ENCODE measurements at places on chromosomes 13 and 19. TPM values are rescaled to one million over a fixed set of nuclear protein-coding genes. Genes with fewer than 3 reads are reported as not detected.
A peak's percentile ranks its signal among the peaks of the same experiment; 100 is the strongest.

- no peaks in the 10 kb centered on the region for H3K4me1 ChIP-seq
- no peak for DNase-seq
- no peaks in the 10 kb centered on the region for H3K36me3 ChIP-seq
- no peak overlapping the region for H3K4me3 ChIP-seq
Measured at GRCh38 chr13:28056970-28057712, 43.2 kb downstream of the FLT3 start.

DNA sequence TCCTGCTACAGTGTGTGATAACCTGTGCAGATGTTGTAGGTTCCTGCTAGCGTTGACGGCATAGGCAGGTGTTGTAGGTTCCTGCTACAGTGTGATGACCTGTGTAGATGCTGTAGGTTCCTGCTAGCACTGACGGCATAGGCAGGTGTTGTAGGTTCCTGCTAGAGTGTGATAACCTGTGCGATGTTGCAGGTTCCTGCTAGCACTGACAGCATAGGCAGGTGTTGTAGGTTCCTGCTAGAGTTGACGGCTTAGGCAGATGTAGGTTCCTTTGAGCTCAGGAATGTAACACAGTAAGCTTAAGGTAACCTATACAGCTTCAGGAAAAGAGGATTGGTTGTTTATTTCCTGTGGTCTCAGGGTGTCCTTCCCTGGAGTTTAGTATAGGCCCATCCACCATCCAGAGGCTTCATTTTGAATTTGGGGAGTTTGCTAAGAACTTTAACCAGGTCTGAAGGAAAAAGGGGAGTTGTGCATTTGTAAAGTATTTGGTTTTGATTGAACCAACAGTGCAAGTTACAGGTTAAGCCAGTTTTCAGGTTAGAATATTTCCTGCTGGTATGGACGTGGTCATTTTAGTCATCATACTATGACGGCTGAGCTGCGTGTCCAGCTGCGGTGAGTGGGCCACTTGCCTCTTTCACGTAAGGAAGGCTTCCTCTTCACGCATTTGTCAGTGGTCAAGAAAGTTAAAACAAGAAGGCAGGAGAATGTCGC is 53.8 kb downstream of the ATP11A start:
- no peaks in the 10 kb centered on the region for H3K36me3 ChIP-seq
- DNase-seq, result no peak
- H3K4me1 ChIP-seq, result peaks cover 4% of the 10 kb centered on the region
- H3K27ac ChIP-seq, result no peak overlapping the region

- no peaks in the 10 kb centered on the region for H3K27me3 ChIP-seq
- no peaks in the 10 kb centered on the region for H3K36me3 ChIP-seq
- no peak overlapping the region for H3K4me3 ChIP-seq
- no peak for DNase-seq
- no peak overlapping the region for H3K27ac ChIP-seq
- H3K4me1 ChIP-seq, result no peaks in the 10 kb centered on the region
Measured at GRCh38 chr13:30499338-30499737, 33.6 kb upstream of the HMGB1 start.

GRCh38 chr13:33318744-33319143 is 33.2 kb upstream of the STARD13 start:
- no peak overlapping the region for H3K27ac ChIP-seq
- no peak overlapping the region for H3K4me3 ChIP-seq
- no peaks in the 10 kb centered on the region for H3K36me3 ChIP-seq

DNA sequence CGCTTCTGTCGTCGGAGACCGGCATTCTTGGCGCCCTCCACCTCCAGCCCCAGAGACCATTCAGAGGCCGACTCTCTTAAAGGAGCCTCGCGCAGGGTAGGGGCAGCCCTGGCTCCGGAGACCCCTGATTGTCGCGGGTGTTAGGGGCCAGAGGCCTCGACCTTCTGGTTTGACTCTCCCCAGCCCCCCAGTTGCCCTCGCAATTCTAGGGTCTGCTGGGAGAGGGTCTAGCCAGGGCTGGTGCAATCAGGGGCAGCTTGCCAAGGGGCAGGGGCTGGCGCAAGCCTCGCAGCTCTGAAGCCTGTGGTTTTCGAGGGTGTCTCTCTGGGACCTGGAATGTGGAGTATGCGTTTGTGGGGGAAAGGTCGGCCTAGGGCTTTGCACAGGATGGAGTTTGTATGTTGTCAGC is 1.6 kb upstream of the SLC7A10 start:
- H3K27ac ChIP-seq, result no peak overlapping the region
- no peaks in the 10 kb centered on the region for H3K36me3 ChIP-seq
- DNase-seq, result no peak
- no peaks in the 10 kb centered on the region for H3K4me1 ChIP-seq
- no peak overlapping the region for H3K4me3 ChIP-seq

DNA sequence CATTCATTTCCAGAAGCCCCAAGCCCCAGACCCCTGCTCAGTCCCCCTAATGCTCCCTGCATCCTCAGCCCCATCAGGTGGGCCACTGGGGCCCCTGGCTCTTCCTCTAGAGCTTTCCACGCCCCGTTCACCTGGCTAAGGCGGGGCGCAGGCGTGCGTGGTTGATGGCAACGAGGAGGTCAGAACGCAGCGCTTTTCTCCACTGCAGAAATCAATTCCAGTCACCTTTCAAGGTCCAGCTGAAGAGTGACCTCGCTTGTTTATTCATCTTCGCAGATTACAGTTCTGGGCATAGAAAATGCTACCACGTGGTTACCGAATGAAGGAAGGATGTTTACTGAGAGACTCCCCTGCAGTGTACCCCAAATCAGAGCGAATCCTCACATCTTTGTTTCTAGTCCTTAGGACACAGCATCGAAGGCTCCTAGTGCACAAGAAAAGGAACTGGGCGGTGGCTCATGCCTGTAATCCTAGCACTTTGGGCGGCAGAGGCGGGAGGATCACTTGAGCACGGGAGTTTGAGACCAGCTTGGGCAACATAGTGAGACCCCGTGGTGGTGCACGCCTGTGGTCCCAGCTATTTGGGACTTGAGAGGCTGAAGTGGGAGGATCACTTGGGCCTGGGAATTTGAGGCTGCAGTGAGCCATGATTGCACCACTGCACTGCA is 828 bp upstream of the PBX4 start:
- H3K36me3 ChIP-seq, result no peaks in the 10 kb centered on the region
- no peak overlapping the region for H3K27ac ChIP-seq
- DNase-seq, result no peak
- H3K27me3 ChIP-seq, result no peaks in the 10 kb centered on the region

DNA sequence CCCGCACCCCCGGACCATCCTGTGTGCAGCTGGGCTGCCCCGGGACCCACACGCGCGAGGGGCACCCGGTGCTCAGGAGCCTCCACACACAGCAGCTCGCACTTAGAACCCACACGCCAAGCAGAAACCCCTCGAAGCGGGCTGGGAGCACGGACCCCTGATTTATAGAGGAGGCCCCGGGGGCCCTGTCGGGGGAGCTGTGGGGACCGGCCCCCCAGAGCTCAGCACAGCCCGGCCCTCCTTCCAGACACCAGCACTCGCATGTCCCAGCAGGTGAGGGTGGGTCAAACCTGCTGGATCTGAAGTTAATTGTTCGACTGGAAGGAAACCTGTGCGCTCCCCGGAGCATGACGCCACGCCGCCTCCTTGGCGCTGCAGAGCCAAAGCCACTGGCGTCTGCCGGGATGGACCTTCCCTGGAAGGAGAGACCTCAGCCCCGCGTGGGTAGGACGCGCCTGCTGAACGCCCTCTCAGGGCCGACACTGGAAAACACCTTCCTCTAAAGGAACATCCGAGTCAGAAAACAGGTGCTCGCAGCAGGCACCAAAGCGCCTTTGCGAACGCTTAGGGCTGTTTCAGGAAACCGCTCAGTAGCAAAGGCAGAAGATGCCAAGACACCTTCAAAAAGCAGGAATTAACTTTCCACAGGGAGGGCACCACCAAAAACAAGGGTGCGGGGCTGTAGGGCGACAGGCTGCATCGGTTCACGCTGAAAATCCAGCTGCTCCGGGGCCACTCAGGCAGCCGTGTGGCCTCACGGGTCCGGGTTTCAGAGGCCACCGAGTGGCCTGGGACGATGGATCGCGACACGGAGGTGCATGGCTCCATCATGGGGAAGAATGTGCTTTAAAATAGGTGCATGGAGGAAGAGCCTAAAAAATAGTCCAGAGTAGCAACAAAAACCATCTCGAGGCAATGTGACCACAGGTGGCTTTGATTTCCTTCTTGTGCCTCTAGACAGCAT is 37.8 kb upstream of the GRTP1 start:
- H3K27ac ChIP-seq, result no peak overlapping the region
- H3K4me1 ChIP-seq, result no peaks in the 10 kb centered on the region
- no peaks in the 10 kb centered on the region for H3K27me3 ChIP-seq
- no peaks in the 10 kb centered on the region for H3K36me3 ChIP-seq
- no peak overlapping the region for H3K4me3 ChIP-seq

- H3K4me1 ChIP-seq, result peaks cover 20% of the 10 kb centered on the region
- peak; percentile 85 for DNase-seq
- H3K27me3 ChIP-seq, result no peaks in the 10 kb centered on the region
- H3K4me3 ChIP-seq, result no peak overlapping the region
- no peaks in the 10 kb centered on the region for H3K36me3 ChIP-seq
- peak overlapping the region; percentile 65 for H3K27ac ChIP-seq
Measured at GRCh38 chr19:22617614-22618320, 16.4 kb upstream of the ZNF492 start.

GRCh38 chr19:1840541-1841115 is 7.7 kb downstream of the REXO1 start:
- H3K36me3 ChIP-seq, result no peaks in the 10 kb centered on the region
- no peak overlapping the region for H3K27ac ChIP-seq
- H3K4me1 ChIP-seq, result peaks cover 10% of the 10 kb centered on the region
- H3K4me3 ChIP-seq, result no peak overlapping the region

Gene LILRA5
- total RNA-seq, result 2.2 TPM

Gene C19orf85
- not detected for total RNA-seq

Gene CILP2
- total RNA-seq, result 9.7 TPM

Gene C1QTNF9B
- not detected for total RNA-seq

Data from ovary (tissue), 10 donors.